NCI-H187 treated with DMSO at 0.1 percent for 48 hours (cell line): ENCODE measurements at places on chromosomes 6 and 20.

- no peak for DNase-seq
Measured at GRCh38 chr6:15715060-15715459, 52.2 kb upstream of the DTNBP1 start.

GRCh38 chr6:85866758-85867401, 224.2 kb upstream of the SYNCRIP start:
- no peak for DNase-seq

- DNase-seq = no peak
Measured at GRCh38 chr20:58868795-58869194, 16.3 kb downstream of the GNAS start.

DNA sequence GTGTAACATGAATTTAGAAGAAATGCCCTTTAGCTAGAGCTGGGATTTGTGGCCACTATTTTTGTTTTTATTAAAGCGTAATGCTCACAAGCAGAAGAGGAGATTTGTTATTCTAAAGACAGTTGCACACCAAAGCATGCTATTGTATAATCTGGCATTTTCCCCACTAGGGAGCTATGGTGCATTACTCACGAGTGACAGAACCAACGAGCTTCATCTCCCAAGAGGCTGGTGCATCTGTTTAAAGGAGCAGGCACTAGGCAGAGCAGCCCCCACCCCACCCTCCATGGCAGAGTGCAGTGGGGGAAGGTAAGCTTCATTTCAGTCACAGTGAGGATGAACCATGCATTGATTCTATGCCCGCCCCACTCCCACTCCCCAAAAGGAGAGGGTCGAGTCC, 287.3 kb upstream of the TSHZ2 start:
- DNase-seq = no peak

DNA sequence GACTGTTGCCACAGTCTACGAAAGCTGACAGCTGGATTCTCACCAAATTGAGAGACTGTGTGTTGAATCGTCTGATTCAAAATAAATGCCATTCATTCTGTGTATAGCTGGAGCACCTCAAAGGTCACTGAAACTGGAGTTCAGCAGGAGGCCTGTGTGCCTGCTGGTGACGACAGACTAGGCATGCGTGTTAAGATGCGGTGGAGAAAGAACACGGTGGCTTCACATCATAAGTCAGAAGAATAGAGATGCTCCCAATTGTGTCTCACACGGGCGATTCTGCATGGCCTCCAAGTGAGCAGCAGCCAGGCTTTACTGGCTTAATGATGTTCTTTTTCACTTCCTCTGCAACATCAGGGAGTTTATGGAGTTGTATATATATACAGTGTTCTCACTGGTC, 32.3 kb downstream of the SNHG17 start:
- DNase-seq = no peak

DNA sequence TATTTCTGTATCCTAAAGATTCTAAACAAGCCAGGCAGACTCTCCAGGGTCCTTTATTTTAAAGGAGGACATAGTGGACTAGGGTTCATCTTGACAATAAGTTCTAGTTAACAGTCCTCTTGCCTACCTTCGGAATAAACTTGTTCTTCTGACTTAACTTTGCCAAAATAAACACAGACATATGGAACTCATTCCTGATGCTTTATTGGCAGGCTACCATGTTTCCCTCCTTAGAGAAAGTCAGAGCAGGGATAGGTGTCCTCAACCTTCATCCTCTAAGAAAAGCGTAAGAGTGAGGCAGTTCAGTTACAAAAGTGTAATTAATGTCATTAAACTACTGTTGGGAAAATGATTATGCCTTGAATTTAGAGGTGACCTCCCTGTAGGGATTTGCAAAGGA, 46.9 kb upstream of the NRSN1 start:
- no peak for DNase-seq

- DNase-seq = no peak
Measured at GRCh38 chr6:29760328-29760727, 37.1 kb downstream of the HLA-F start.

DNA sequence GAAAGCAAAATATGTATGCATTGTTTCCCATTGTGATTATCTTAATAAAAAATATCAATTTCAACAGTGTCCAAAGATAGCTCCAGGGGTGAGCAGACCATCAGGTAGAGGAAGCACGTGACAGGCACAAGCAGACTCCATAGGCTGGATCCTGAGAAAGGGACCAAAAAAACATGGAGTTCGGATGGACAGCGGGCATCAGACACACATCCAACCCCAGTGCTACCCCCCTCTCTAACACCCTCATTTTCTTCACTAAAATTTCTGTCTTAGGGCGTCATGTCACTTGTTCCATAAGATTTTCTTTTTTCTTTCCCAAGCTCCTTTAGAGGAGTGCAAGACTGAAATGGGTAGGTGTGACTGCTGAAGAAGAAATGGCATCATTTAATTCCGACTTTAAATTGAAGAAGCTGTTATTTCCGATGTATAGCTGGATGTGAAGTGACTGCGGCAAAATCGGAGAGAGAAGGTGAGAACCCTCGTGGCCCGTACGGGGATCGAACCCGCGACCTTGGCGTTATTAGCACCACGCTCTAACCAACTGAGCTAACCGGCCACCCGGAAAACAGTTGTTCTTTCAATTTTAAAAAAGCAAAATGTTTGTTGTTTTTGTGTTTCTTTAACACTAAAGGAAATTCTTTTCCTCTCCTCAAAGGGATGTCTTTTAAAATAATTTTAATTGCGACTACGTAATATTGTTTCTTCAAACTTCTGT, 10.3 kb upstream of the PRSS16 start:
- DNase-seq = no peak
